Glutamatergic neuron (in vitro differentiated cells): ENCODE measurements at places on chromosomes 6 and 20.

- no peak for DNase-seq
Observed at GRCh38 chr6:28597924-28598722, 72.4 kb downstream of the GPX5 start.

DNA sequence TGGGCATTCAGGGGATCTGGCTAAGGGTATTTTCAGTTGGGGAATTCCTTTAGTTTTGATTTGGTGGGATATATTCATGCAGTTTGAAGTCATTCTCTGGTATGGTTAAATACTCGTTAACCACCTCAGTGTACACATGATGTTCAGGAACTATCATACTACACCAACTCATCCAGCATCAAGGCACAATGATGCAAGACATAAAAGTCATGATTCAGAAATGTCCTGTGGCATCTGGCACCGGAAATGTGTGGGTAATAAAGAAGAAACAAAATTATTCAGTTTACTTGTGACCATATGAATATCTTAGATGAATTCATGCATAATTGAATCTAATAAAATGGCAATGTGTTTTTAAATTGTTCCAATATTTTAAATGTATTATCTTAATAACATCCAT, 129.0 kb upstream of the BMP5 start:
- no peak for DNase-seq

GRCh38 chr6:144284478-144284782, 705 bp upstream of the UTRN start:
- DNase-seq: no peak

GRCh38 chr6:85344996-85345395, 104.9 kb upstream of the NT5E start:
- DNase-seq: no peak

- DNase-seq: no peak
Observed at GRCh38 chr6:166775923-166776220, 148.8 kb upstream of the RPS6KA2 start.

GRCh38 chr6:89339565-89339964, 13.0 kb downstream of the UBE2J1 start:
- no peak for DNase-seq

- DNase-seq: no peak
Observed at GRCh38 chr6:66717801-66718200, 1010.8 kb upstream of the EYS start.

DNA sequence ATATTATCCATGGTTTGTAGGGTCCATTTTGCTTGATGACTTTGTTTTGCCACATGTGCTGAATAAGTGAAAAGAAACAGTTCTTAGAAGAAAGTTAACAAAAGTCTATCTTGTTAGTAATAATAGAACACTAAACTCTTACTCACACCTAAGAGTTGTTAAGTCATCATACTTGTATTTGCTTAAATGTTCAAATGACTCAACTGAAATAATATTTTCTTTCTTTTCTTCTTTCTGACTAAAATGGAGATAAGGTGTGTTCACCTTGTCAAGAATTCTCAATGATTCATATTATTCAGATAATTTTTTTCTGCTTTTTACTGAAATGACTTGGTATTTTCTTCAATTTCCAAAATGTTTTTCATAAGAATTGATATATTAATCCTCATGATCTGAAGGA, 327.2 kb downstream of the HTR1B start:
- DNase-seq: no peak

GRCh38 chr6:139500977-139501376, 126.5 kb upstream of the CITED2 start:
- no peak for DNase-seq

GRCh38 chr20:45404438-45404837, 3.7 kb upstream of the DBNDD2 start:
- DNase-seq: no peak

GRCh38 chr6:21375151-21376116, 218.1 kb upstream of the SOX4 start:
- DNase-seq: no peak

GRCh38 chr6:66851930-66852329, 1144.9 kb upstream of the EYS start:
- no peak for DNase-seq
